Activated naive CD4-positive, alpha-beta T cell treated with anti-CD3 and anti-CD28 coated beads, Interleukin-2, amount 10 ng/mL, durations not matched to agents 7 days and 5 days (primary cell): ENCODE measurements at places on chromosomes 6 and 20.

- no peak for DNase-seq
These were observed at the start of gene TAAR1 for GRCh38 chr6:132659082-132659481. Gene TAAR1 (minus strand): TSS chr6:132659182. CDS start chr6:132646003, 13,179 bp downstream.

DNA sequence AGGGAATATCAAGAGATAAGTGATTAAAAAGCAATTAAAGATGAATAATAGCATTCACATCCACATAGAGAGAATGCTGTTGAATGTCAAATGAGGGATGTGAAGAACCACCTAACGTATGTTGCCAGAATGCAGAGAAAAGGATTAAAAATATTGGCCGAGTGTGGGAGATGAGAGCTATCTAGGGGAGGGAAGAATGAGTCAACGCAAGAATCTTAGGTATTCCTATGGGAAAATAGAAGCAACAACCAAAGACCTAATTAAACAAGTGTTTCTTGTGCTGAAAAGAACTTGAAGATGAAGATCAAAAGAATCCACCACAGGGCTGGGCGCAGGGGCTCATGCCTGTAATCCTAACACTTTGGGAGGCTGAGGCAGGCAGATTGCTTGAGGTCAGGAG lies 12.2 kb upstream of the RSPH3 start:
- DNase-seq = no peak

GRCh38 chr20:21821358-21821757 lies 115.9 kb downstream of the PAX1 start:
- no peak for DNase-seq

GRCh38 chr6:28929887-28930620 lies 6.3 kb upstream of the TRIM27 start:
- no peak for DNase-seq

DNA sequence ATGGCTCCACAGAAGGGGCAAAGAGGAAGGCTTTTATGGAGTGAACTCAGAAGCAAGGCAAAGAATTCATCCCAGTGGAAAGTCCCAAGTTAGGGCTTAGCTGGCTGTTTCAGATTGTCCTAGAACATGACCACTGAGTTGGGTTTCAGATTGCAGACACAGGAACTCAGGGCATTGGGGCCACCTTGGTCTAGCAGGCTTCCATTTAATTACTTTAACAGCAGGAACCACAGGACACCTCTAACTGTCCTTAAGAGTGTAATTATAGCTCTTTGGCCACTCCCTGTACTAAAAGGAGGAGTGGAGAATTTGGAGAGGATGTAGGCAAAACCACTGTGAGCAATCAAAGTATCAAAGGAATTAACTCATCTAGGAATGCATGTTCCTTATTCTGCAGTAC lies 150.6 kb upstream of the AGPAT4 start:
- DNase-seq = no peak

DNA sequence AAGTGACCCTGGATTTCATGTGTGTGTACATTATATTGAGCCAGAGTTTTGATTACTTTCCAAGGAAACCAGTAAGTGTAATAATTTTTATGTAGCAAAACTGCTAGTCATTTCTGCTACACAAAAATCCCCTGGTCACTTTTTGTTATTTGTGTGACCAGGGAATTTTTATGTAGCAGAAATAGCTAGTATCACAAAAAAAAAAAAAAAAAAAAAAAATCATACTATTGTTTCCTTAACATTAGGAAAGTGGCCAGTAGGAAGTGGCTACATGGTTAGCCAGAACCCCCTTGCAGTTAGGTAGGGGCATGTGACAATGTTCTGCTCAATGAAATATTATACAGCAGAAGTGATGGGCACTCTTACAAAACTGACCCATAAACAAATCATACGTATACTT lies 434.0 kb upstream of the BTBD3 start:
- DNase-seq = no peak

DNA sequence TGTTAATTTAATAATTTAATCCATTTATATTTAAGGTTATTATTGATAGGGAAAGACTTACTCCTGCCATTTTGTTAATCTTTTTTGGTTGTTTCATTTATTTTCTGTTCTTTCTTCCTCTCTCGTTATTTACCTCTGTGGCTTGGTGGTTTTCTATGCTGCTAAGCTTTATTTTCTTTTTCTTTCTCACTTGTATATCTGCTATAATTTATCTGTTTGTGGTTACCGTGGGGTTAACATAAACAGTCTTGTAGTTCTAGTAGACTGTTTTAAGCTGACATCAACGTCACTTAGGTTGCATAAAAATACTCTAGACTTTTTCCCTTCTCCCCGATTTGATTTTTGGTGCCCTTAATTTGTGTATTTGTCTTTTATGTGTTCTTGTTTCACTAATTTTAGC lies 381.3 kb upstream of the SPTLC3 start:
- no peak for DNase-seq
